Placental pericyte (primary cell): ENCODE measurements at places on chromosomes 11 and 22. TPM values are rescaled to one million over a fixed set of nuclear protein-coding genes. Genes with fewer than 3 reads are reported as not detected.

CDC42BPG gene
- 0.14 and 0.22 TPM in 2 replicates for total RNA-seq

OR6A2 gene
- total RNA-seq = 0.57 TPM in 1 of 2 replicates, not detected in the other

SLC22A6 gene
- total RNA-seq = not detected in 2 replicates

KIRREL3 gene
- total RNA-seq = 0.22 and 1.0 TPM in 2 replicates

VPS51 gene
- 186 and 248 TPM in 2 replicates for total RNA-seq

RIN1 gene
- total RNA-seq = 23.0 and 56.7 TPM in 2 replicates

DERL3 gene
- total RNA-seq = 0.43 and 9.0 TPM in 2 replicates

PGR gene
- total RNA-seq = under 0.01 and 1.6 TPM in 2 replicates

CSF2RB gene
- under 0.01 and 0.14 TPM in 2 replicates for total RNA-seq
